Stomach (tissue), 19 donors: ENCODE measurements at places on chromosomes 7 and 10. TPM values are rescaled to one million over a fixed set of nuclear protein-coding genes. Genes with fewer than 3 reads are reported as not detected.
A peak's percentile ranks its signal among the peaks of the same experiment; 100 is the strongest.

Gene STEAP1B
- not detected for total RNA-seq

Gene FRAT2
- 12.1 TPM for total RNA-seq

Gene SMKR1
- not detected for total RNA-seq

Gene SPDYE1
- not detected for total RNA-seq

GRCh38 chr10:96532523-96532922, 18.8 kb upstream of the TLL2 start:
- H3K4me1 ChIP-seq, result peaks cover 51% of the 10 kb centered on the region
- no peak overlapping the region for H3K4me3 ChIP-seq
- H3K27ac ChIP-seq, result no peak overlapping the region

DNA sequence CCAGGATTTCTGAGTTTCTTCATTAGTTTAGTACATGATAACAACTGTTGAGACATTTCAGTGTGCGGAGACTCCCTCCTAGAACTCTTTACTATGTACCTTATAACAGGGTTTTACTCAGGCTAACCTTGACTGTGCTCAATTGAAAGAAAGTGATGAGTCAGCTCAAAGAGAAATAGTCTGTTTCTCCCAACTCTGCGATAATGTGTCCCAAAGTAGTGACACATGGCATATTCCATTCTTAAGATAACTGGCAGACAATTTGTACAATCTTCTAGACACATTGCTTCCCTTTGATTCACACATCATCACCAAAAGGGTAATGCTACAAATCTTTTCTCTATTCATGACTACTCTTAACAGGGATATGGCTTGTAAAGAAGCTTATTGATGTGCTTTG, 645.2 kb downstream of the AUTS2 start:
- H3K27me3 ChIP-seq, result no peaks in the 10 kb centered on the region
- no peak overlapping the region for H3K27ac ChIP-seq
- no peak for DNase-seq
- no peaks in the 10 kb centered on the region for H3K4me1 ChIP-seq
- H3K4me3 ChIP-seq, result no peak overlapping the region

- peak overlapping the region; percentile 54 for H3K27ac ChIP-seq
- H3K36me3 ChIP-seq, result no peaks in the 10 kb centered on the region
- peak; percentile 79 for DNase-seq
- H3K4me1 ChIP-seq, result peaks cover 72% of the 10 kb centered on the region
These were observed 537 bp downstream of the SH3PXD2A start for GRCh38 chr10:103854686-103855391.

GRCh38 chr7:156519070-156519469, 121.5 kb upstream of the RNF32 start:
- H3K4me1 ChIP-seq, result no peaks in the 10 kb centered on the region
- no peak for DNase-seq
- no peak overlapping the region for H3K4me3 ChIP-seq
- no peak overlapping the region for H3K27ac ChIP-seq

GRCh38 chr7:2517026-2517425, 2.5 kb upstream of the LFNG start:
- H3K36me3 ChIP-seq, result no peaks in the 10 kb centered on the region
- no peak for DNase-seq
- peaks cover 8% of the 10 kb centered on the region for H3K27me3 ChIP-seq
- no peak overlapping the region for H3K4me3 ChIP-seq
- H3K27ac ChIP-seq, result no peak overlapping the region

DNA sequence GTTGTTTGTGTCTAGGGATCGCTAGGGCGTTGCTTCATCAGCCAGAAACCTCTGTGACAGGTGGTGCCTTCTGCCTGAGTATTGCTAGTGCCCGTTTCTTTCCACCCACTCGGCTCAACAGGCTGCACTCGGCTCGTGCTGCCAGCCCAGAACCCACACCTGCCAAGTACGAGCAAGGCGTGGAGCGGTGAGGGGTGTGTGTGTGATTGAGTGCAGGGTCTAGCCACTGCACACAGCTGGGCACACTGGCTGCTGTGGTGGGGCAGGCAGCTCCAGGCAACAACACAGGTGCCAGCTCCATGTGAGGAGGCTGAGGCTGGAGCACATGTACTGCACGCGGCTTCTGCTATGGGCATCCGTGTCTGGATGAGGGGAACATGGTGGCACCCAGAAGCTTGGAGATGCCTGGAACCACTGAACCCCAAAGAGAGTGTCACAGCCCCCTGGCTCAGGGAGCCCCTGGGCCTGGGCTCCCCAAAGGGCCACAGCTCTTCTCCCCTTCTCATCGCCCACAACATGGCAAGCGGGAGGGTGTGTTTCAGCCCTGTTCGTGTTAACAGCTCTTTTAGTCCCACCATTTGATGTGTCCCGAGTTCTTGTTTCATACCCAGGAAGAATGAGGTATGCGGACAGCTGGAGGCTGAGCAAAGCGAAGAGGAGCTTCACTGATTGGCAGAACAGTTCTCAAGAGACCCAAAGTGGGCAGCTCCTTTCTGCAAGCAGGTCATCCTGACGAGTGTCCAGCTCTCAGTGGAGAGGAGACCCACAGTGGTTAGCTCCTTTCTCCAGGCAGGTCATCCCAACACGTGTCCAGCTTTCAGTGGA, 78.1 kb downstream of the HDAC9 start:
- H3K27ac ChIP-seq, result no peak overlapping the region
- H3K27me3 ChIP-seq, result no peaks in the 10 kb centered on the region
- DNase-seq, result no peak
- no peaks in the 10 kb centered on the region for H3K36me3 ChIP-seq
- H3K4me3 ChIP-seq, result no peak overlapping the region

GRCh38 chr10:46317889-46318288, 31.1 kb downstream of the ANTXRL start:
- H3K27ac ChIP-seq, result no peak overlapping the region
- no peak for DNase-seq
- H3K36me3 ChIP-seq, result no peaks in the 10 kb centered on the region
- no peaks in the 10 kb centered on the region for H3K27me3 ChIP-seq
